Stimulated activated CD8-positive, alpha-beta memory T cell treated with anti-CD3 and anti-CD28 coated beads, Interleukin-7, amount 100 ng/mL, for 1 hour (primary cell): ENCODE measurements at places on chromosomes 2 and 18.

DNA sequence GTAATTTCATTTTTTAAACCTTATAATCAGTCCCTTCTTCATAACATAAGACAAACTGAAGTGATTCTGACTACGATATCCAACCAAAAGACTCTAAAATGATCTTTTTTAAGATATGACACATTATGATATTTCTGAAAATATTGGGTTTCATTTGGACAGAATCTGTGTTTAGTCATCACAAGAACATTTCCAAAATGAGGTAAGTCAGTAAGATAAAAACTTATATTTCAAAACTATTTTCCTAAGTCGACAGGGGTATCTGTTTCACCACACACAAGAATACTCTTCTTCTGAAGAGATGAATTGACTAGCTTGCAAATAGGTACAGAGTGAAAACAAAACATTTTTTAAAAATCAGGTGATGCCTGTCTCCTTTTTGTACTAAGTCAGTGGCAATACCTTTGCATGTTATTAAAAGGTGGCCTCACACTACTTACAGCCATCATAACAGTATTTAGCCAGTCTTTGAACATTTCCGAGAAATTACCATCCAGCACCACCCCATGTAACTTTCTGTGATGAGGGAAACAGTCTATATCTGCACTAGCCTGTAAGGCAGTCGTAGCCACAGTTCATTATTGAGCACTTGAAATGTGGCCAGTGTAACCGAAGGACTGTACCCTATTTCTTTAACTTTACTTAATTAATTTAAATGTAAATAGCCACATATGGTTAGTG, 13.5 kb downstream of the STK39 start:
- DNase-seq = no peak

DNA sequence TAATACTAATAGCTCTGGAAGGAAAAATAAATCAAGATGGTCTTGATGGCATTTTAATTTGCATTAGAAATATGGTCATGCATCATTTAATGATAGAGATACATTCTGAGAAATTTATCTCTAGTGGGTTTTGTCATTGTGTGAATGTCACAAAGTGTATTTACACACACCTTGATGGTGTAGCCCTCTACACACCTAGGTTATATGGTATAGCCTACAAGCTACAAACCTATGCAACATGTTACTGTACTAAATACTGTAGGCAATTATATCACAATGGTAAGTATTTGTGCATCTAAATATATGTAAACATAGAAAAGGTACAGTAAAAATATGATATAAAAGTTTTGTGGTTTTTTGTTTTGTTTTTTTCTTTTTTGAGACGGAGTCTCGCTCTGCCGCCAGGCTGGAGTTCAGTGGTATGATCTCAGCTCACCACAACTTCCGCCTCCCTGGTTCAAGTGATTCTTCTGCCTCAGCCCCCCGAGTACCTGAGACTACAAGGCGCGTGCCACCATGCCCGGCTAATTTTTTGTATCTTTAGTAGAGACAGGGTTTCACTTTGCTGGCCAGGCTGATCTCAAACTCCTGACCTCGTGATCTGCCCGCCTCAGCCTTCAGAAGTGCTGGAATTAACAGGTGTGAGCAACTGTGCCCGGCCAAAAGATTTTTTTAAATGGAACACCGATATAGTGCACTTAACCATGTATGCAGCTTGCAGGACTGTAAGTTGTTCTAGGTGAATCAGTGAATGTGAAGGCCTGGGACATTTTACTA, 83.7 kb upstream of the UBXN4 start:
- peak; percentile 13 for DNase-seq

DNA sequence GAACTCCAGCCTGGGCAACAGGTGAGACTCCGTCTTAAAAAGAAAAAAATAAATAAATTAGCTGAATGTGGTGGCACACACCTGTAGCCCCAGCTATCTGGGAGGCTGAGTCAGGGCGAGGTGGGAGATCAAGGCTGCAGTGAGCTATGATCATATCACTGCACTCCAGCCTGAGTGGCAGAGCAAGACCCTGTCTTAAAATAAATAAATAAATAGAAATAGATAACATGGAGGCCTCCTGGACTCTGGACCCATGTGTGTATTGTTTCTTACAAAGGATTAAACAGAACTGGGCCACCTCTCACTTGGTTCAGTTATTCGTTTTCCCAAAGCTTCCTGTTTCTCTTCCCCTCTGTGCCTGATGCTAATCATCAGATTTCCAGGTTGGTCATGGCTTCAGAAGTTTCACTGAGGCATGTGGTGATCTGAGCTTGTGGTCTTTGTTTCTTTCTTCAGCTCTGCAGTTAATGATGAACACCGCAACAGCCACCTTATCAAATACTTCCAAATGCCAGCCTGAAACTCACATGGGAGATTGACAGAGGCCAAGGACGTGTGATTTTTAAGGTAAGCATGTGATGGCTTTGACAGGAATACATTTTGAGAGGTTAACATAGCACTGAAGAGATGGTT, 83.3 kb upstream of the MAP4K4 start:
- no peak for DNase-seq

GRCh38 chr2:17588031-17588430, 47.5 kb downstream of the VSNL1 start:
- DNase-seq = no peak

- DNase-seq = no peak
These were observed 283.2 kb downstream of the SOX11 start for GRCh38 chr2:5975401-5975800.

- DNase-seq = no peak
These were observed 104.9 kb downstream of the NCK2 start for GRCh38 chr2:105849431-105850179.

- DNase-seq = no peak
These were observed 686.7 kb downstream of the NYAP2 start for GRCh38 chr2:226086190-226086589.

GRCh38 chr2:157898591-157898996, 22.5 kb upstream of the ACVR1 start:
- no peak for DNase-seq
